CD4-positive, alpha-beta T cell treated with Interleukin-21 for 1 hour (primary cell): ENCODE measurements at places on chromosomes 5 and 9.

- DNase-seq: no peak
These were observed 5.1 kb upstream of the CDC42SE2 start for GRCh38 chr5:131258733-131259132.

DNA sequence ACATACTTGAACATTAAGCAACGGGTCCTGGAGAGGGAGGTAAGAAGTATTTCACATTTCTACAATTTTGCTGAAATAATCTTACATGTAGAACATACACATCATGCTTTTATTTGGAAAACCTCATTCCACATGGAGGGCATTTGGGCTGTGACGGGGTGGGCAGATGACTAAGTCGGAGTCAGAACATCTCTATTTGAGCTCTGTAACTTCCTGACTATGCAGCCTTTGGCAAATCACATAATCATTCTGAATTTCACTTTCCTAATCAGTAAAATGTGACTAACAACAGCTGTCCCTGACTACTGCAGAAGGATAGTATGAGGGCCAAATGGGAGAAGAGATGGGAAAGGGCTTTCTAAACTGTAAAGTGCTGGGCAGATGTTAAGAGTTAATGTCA lies 17.1 kb upstream of the IL6ST start:
- no peak for DNase-seq

GRCh38 chr5:55671975-55672374 lies 40.1 kb downstream of the SLC38A9 start:
- DNase-seq: no peak

DNA sequence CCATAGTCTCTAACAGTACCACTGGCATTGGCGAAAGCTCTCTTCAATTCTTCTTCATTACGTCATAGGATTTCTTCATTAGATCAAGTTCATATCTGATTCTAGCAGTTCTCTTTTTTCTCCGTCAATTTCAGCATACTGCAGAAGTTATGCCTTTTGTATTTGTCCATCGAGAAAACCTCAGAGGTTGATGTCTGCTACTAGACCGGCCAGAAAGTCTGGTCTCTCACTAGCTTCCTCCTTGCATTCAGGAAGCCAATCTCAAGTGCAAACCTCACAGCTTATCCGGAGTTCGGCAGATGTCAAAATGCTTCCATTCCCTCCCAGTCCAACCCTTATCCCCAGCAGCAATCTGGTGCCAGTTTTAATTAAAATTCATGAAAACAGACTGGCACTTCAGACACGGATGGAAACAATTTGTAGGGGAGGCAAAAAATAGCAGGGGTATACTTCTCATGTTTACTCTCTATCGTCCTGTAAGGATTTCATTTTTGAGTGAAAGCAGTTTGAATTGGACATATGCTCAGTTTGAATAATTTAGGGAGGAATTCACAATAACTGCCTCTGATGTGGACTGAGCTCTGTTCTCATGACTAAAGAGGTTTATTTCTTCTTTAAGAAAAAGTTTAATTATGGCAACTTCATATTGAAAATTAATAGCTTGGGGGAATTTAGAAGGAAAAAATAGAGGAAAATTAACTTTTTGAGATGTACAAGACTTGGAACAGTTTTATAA lies 56.4 kb upstream of the TMC1 start:
- DNase-seq: no peak
